SHP77 treated with DMSO at 0.1 percent for 48 hours (cell line): ENCODE measurements at places on chromosomes 3 and 15.

GRCh38 chr3:142088522-142088921, 60.8 kb downstream of the TFDP2 start:
- no peak for DNase-seq

DNA sequence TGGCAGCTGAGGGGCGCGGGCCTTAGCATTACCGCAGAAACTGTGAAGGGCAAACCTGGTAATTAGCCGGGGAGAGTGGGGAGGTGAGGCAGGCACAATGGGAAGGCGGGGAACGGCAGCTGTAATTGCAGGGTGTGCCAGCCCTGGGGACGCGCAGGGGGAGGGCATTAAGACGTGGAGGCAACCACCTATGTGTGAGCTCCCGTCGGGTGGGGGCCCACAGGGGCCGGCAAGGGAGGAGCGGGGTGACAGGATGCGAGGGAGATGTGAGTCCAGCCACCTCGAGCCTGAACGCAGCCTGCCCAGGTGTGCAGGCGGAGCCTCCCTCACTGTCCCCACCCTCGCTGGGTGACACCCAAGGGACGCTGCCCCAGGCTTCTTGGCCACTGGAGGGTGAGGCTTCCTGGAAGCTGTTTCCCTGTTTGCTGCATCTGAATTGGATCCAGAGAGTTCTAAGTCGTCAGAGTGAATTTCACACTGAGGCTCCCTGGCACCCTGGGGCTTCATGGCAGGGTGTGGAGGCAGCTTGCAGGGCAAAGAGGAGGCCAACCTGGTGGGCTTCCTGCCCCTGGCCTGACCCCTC, 130.6 kb upstream of the MEF2A start:
- no peak for DNase-seq

DNA sequence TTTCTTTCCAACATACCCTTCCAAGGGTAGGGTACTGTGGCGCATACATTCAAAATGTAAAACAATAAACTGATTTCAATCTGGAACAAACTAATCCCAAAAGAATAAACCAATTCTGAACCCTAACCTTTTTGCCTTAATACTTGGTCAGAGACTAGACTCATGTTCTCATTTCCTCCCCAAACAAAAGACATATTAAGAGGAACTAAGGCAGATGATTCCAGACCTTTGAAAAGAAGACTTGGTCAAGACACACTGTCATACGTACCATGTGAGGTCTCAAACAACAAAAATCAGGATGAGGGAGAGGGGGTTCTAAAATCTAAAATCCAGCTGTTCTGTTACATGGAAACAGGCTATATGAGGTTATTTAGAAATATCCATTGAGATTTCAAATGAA, 102.1 kb downstream of the RFTN1 start:
- DNase-seq = no peak

DNA sequence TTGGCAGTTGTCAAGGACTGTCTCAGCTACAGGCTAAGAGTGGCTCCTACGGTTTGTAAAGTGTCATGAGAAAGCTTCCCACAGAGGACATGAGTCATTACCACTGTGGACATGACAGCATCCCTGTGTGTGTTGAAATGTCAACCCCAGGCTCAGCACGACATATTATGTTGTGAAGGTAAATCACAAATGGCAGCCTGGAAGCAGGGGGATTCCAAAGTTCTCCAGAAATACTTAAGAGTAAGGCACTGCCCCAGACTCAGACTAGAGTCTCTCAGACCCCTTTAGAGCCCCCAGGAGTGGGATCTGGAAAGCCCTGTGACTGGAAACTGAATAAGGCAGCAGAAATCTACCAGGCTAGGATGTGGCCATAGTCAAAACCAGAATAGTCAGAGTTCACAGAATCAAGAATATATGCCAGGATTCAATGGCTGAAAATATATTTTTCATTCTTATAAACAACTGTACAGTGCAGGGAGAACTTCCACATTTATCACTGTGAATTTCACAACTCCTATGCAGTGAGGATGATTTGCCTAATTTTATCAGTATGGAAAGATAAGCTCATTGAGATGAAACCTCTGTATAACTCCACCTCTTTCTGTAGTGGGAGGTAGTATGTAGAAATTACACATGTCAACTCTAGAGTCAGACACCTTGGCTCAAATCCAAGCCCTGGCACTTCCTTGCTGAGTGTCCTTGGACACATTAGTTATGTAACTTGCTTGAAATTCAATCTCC, 237.1 kb upstream of the CFAP20DC start:
- no peak for DNase-seq

- no peak for DNase-seq
Observed at GRCh38 chr3:86228101-86228500, 762.8 kb downstream of the VGLL3 start.

- DNase-seq = no peak
Observed at GRCh38 chr15:80152896-80153876, at the start of gene FAH. Gene FAH (plus strand): TSS chr15:80152999. CDS start chr15:80153055, 56 bp downstream.

GRCh38 chr3:130658678-130659077, 88.0 kb downstream of the PIK3R4 start:
- no peak for DNase-seq

DNA sequence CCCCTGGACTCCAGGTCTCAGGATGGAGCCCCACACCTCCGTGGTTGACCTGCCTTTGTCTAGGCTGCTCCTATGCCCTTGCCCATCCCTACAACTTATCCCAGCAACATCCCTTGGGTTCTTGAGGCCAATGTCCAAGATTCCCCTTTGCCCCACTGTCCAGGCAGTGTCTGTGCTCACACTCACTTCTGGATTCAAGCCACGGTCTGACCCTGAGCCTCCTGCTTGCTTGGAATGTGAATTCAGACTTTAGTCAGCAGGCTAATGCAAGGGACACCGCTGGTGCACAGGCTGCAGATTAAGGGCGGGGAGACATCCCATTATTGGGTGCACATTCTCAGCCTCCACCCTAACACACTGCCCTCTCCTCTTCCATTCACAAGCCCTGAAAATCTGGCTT, 154.1 kb downstream of the WNT5A start:
- DNase-seq = no peak

GRCh38 chr3:67832817-67833216, 178.4 kb upstream of the SUCLG2 start:
- no peak for DNase-seq

GRCh38 chr3:16328124-16328523, 63.1 kb downstream of the OXNAD1 start:
- no peak for DNase-seq

DNA sequence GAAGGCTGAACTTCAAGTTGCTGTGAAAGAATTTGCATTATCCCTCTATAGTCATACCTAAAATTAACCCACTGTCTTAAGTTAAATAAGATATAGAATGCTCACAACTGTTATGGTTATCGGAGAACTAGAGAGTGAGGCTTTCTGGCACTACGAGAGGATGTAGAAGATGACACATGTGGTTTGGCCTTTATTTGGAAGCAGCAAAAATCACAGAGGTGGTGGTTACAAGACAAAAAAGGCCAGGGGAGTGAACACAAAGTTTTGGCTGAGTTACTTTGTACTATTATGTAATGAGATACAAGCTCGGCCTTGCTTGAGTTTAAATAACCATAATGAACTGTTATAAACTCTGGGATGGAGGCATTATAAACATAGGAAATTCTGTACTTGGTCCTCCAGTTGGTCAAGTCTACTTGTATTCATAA, 78.3 kb upstream of the ICE2 start:
- DNase-seq = no peak

- no peak for DNase-seq
Observed at GRCh38 chr15:56371495-56372147, 6.4 kb downstream of the TEX9 start.

GRCh38 chr3:108953700-108954099, at the start of gene GUCA1C:
Gene GUCA1C (minus strand): TSS chr3:108953879. CDS start chr3:108953762, 117 bp downstream.
- no peak for DNase-seq

GRCh38 chr3:188217726-188218125, 63.8 kb downstream of the LPP start:
- DNase-seq = no peak

GRCh38 chr3:47024932-47025331, 45.5 kb downstream of the NBEAL2 start:
- no peak for DNase-seq

- DNase-seq = peak; percentile 63
Observed at GRCh38 chr3:177813322-177813721, 616.0 kb upstream of the TBL1XR1 start.

DNA sequence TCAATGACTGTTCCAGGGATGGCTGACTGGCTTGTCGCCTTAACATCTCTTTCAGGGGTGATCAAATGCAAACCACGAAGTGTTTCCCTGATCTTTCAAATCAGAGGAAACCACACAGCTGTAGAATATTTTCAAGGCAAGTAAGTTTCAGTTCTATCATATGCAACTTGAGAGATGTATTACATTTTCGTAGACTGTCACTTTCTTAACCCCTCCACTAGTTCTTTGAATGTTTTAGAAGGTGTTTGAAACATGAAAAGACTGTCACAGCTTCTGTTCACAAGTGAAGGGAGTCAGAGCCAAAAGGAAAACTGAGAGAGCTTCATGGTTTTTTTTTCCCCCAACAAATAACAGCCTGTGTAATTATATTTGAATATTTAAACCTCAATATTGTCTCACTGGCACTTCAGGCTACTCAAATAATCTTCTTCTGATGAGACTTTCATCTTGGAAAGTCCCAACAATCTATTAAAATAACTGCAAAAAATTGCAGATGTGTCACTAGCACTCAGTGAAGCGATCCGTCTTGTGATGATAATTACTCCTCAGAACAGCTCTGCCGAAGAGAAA, 25.9 kb upstream of the CAPN7 start:
- DNase-seq = no peak

DNA sequence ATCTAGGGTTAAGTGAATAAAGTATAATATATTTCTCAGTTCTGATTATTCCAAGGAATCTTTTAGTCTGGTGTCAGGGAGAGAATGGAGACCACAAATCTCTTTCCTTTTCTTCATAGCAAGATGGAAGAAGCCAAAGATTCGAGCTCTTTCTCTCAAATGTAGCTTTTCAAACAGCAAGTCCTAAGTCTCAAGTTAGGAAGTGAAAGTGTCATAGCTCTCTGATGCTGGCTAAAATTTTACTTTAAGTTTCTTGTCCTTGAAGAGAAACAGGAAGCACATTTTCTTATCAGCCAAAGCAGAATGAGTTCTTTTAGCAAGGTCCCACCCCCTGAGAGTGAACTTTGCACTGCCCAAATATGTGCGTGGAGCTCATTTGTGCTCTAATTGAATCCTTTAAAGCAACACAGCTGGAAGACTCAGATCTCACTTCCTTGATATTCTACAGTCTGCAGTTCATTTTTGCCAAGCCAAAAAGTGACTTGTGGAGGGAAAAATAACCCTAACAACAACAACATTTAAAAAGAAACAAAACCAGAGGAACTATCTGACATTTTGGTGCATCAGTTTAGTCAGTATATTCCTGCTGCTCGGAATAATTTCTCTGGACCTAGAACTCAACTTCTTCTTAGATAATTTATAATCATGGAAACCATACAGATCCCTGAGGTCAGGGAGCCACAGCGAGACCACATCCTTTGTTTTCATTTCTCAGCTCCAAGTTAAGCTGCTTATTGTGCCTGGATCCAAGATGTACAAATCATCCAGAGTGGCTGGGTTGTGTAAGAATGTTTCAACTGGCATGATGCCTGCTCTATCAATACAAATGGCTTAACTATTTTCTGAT, 238.7 kb upstream of the P2RY1 start:
- DNase-seq = no peak

GRCh38 chr15:95733931-95734330, 596.6 kb upstream of the NR2F2 start:
- DNase-seq = no peak

DNA sequence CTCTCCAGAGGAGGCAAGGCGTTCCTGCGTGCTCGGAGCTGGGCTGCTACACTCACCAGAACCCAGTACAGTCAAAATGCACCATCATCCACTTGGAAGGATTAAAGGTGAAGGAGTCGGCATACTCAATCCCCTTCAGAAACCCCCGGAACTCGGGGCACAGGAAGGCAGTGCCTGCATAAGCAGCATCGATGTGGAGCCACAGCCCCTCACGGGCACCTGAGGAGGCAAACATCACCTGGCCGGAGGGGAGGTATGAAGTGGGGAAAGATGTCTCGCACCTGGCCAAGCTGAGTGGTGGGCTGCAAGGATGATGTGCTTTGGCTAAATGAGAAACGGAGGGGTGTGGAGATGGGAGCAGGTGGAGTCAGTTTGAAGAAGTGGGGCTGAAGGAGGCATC, 13.0 kb downstream of the HDC start:
- no peak for DNase-seq

- DNase-seq = no peak
Observed at GRCh38 chr3:22101351-22101750, 350.3 kb upstream of the ZNF385D start.

GRCh38 chr15:101136381-101137268, 115.2 kb downstream of the CHSY1 start:
- no peak for DNase-seq

DNA sequence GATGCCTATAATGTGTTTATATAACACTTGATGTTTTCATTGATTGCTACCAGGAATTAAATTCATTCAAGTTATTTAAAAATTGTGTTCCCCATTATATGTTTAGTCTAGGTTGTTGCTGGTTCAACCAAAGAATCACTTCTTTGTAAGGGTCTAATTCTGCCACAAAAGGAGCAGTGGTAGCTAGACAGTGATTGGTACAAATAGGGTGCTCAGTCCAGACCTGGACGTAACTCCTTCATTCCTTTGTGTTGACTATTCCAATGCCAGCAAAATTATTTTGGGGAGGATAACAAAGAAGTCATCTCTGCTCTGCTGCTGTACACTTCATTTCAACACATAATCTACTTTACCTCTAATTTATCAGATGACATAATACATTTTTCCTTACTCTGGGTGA, 1.2 kb downstream of the CHMP2B start:
- DNase-seq = no peak

GRCh38 chr3:59774634-59775033, 724.8 kb upstream of the CFAP20DC start:
- DNase-seq = no peak

- DNase-seq = no peak
Observed at GRCh38 chr3:55597641-55598040, 110.5 kb upstream of the WNT5A start.

- DNase-seq = no peak
Observed at GRCh38 chr15:60087561-60087960, 83.5 kb downstream of the FOXB1 start.

DNA sequence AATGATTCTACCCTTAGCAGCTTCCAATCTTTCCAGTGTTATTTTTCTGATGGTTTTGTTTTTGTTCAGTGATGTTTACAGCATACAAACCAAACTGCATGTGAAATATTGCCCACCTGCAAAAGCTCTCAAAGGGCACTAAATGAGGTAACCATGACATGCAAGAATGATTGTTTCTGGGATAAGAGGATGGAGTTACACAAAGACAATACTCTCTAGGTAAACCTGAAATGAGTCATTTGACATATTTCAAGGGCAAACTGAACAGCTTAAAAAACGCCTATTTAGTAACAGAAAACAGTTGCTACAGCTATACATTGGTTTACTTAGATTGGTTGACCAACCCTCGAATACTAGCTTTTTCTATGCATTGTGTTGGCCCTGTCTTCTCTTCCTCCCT, 481.7 kb downstream of the ZPLD1 start:
- peak; percentile 49 for DNase-seq

- DNase-seq = peak; percentile 28
Observed at GRCh38 chr3:124565013-124565412, 165.2 kb upstream of the UMPS start.

GRCh38 chr15:66620341-66620740, 54.5 kb upstream of the LCTL start:
- DNase-seq = no peak
